Activated naive CD4-positive, alpha-beta T cell (primary cell): ENCODE measurements at places on chromosomes 1 and 21.

DNA sequence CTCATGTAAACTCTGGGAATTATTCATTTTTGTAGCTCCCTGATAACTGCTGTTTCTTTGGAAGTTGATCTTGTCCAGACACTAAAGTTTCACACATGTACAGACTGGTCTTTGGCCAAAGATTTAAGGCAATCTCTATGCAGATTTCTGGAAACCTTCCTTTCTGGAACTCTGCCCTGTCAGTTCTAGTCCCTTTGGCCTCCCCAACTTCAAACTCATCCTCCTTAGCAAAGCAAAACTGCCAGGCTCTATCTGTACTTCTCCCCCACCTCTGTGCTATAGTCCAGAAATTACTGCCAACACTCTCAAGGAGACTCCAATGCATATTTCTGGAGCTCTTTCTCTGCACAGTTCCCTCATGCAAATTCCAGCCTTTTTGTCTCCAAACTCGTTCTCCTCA lies 36.5 kb downstream of the C1orf198 start:
- DNase-seq = no peak

- no peak for DNase-seq
Observed at GRCh38 chr1:66570196-66570595, 36.2 kb downstream of the SGIP1 start.

GRCh38 chr21:42554251-42554961 lies 40.8 kb downstream of the SLC37A1 start:
- DNase-seq = no peak

DNA sequence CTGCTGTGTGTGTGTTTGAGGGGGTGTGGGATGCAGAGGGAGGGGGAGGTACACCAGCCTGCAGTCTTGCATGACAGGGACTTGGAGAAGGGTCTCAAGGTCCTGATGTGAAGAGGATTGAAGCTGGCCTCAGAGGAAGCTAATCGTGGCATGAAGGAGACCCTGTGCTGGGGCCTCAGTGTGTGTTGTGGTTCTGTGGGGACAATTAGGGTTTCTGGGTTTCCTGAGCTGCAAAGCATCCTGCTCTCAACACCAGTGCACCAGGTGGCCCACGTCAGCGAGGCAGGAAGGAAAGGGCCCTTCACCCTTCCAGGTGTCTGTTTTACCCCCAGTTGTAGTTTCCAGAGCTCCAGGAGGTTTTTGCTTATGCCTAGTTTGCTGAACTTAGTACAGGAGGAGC lies 52.8 kb downstream of the TENT5C start:
- DNase-seq = no peak

DNA sequence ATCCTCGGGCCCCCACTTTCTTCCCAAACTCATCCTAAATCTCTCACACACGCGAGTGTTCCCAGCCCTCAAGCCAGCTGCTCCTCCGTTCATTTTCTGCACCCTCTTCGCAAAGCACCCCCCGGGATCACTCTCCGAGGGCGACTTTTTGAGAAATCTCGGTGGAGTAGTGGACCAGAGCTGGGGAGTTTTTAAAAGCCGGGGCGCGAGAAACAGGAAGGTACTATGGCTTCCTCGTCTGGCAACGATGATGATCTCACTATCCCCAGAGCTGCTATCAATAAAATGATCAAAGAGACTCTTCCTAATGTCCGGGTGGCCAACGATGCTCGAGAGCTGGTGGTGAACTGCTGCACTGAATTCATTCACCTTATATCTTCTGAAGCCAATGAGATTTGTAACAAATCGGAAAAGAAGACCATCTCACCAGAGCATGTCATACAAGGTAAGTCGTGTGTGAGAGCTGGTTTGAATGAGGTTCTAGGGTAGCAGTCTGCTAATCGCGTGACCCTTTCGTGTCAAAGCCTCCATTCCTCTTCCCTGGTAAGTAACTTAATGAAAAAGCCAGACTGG lies 800 bp downstream of the DR1 start:
- no peak for DNase-seq

GRCh38 chr1:52403566-52404115 lies 582 bp downstream of the ORC1 start:
- peak; percentile 23 for DNase-seq

- no peak for DNase-seq
Observed at GRCh38 chr1:203362720-203363025, 11.8 kb upstream of the FMOD start.

DNA sequence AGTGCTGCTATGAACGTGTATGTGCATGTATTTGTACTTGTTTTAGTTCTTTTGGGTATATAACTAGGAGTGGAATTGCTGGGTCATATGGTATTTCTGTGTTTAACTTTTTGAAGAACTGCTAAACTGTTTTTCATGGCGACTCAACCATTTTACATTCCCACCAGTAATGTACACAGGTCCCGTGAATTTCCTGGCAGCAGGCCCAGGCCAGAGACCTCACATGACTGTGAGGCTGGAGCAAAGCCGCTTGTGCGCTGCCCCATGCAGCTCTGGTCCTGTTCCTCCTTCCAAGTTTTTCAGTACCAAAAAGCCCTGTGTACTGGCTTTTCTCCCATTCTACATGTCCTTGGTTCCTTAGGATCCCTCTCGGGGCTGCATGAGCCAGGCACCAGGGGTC lies 29.6 kb downstream of the ACOT11 start:
- no peak for DNase-seq

DNA sequence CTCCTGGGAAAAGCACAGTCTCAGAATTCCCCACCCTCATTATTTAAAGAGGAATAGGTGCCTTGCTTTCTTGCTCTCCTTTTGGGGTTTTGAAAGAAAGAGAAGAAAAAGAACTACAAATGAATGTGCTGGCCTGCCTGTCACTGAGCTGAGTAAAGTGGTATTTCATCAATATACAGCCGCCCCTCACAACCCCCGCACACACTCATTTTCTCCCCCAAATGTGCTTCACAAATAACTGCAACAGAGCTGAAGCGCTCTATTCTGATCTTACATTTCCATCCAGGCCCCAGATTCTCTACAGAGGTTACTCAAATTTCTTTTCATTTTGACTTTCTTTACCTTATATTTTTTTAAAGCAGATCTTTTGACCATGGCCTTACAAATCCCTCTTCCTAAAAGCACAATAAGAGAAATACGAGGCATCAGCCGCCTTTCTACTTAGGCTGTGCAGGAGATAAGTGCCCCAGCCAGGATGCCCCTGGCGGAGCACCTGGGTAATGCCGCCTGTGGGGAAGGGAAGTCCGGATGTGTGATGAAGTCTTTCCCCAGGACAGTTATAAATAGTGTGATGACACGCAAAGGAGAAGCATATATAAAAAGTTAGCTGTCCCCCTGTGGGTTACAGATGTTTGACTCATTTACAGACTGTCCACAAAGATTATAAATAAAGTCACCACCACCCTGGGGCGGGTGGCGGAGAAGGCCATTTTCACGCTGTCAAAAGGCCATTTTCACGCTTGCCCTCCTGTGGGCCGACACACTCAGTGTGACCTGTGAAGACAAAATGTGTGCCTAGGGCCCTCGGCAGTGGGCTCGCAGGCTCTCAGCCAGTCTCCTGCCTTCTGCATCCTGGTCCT lies 6.5 kb downstream of the KCNN3 start:
- DNase-seq = no peak

DNA sequence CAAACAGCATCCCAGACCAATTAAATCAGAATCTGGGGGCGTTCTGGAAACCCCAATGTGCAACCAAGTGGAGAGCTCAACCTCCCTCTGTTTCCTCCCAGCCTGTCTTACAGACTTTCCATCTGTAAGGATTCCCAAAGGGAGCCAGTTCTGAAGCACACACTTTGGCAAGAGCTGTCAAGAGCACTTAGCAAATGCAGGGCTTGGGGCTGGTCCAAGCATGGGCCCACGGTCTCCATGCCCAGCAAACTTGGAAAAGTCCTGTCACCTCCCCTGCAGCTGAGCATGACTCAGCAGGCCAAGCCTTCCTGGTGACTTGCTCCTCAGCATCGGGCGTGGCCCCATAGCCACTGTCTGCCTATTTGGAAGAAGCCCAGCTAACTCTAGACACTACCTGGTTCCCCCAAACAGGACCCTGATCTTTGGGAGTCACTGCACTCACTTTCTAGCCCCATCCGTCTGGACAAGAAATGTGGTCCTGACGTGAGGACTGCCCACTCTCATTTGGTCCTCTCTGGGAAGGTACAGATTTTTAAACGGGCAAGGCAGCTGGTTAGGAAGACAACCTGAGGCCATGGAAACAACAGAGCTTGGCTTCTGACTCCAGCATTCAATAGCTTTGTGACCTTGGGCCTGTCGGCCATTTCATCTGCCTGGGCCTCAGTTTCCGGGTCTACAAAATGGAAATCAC lies 16.9 kb downstream of the SLC2A1 start:
- no peak for DNase-seq

DNA sequence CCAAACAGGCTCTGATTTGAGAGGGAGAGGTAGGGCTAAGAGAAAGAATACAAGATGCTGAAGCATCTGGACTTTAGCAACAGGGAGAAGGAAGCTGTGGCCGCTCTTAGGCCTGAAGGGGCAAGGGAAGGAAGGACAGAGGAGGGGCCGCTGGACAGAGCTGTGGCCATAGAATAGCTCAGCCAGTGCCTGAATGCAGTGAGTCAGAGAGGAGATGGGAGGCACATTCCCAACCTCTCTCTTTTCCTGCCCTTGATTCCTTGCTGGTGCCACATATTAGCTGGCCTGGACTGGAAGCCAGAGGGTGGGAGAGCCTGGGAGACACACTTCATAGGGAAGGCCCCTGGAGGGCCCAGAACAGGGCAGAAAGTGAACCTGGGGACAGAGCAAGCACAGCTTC lies 83.4 kb upstream of the POU3F1 start:
- no peak for DNase-seq

GRCh38 chr1:118077331-118078045 lies 107.5 kb downstream of the SPAG17 start:
- no peak for DNase-seq

DNA sequence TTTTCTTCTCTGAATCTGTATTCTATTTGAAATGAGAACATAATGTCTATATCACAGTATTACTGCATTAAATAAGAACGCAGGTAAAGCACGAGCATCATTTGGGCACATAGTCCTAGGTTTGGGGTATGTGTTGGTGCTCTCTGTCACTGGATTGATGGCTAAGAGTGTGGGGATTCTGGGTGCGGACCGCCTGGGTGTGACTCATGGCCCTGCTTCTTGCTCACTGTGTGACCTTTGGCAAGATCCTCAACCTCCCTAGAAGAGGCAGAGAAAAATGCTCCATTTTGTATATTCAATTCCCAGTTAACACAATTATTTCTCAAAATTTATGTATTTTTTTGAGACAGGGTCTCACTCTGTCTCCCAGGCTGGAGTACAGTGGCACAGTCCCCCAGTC lies 99.7 kb downstream of the LAMC2 start:
- DNase-seq = no peak

DNA sequence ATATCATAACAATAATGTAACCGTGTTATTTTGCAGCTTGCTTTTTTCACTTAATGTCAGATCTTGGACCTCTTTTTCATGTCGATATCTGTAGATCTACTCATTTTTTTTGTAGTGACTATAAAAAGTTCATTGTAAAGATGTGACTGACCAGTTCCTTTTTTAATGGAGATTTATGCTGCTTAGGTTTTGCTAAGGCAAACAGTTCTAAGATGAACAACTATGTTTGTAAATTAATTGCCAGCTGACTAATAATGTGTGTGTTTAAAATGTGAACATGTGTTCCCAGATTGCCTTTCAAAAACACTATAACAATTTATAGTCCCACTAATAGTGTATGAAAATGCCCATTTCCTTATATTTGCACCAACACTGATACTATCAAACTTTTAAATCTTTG lies 18.1 kb upstream of the EPS8L3 start:
- DNase-seq = no peak

GRCh38 chr1:206702803-206703202 lies 18.1 kb downstream of the MAPKAPK2 start:
- DNase-seq = no peak

DNA sequence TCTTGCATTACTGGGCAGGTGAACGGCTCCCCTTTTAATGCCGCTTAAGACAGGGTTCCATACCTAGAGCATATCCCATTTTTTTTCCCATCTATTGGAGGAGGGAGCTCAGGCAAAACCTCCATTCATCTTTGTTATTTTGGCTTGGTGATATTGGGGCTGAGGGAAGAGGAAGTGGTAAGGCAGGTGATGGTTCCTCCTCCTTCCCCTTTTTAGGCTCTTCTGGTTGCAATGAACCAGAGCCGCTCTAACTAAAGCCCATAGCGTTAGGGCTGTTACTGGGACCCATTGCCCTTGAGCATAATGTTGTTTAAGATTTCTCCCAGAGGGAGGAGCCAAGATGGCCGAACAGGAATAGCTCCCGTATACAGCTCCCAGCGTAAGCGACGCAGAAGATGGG lies 21.1 kb downstream of the PYHIN1 start:
- no peak for DNase-seq

DNA sequence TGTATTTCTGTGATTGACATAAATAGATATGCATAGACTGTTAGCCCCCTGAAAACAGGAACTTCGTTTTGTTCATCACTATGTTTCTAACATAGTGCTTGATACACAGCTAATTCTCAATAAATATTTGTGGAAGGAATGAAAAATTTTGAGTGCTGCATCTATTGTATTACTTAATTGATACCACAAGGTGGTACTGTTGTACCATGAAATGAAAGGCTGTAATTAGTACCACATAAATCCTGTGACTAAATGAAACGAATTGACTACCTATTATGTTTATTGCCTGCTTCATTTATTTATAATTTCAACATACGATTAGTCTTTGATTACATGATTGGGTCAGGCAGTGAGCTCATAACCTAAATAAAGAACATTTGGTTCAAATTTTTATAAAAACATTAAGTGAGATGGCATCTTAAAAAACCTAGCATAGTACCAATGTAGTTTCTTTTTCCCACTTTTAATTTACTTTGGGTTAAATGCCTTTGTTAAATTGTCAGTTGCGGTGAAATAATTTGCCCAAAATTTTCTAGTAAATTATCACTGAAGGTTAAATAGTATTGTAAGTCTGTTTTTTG lies 15.0 kb upstream of the TGFB2 start:
- no peak for DNase-seq

GRCh38 chr1:101451888-101452287 lies 215.1 kb downstream of the S1PR1 start:
- DNase-seq = no peak

- DNase-seq = no peak
Observed at GRCh38 chr1:8747879-8748825, 69.3 kb downstream of the RERE start.

DNA sequence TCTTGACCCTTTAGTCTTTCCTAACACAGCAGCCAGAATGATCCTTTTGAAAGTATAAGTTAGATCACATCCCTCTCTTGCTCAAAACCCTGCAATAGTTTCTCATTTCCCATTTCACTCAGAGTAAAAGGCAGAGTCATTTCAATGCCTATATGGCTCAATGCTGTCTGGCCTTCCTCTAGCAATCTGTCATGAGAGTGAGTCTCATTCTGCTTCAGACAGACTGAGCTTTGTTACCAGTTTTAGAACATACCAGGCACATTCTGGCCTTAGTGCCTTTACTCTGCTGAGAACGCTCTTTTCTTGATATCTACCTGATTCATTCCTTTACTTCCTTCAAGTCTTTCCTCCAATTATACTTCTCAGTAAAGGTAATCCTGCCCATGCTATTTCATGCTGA lies 372.8 kb upstream of the PKN2 start:
- DNase-seq = no peak

- no peak for DNase-seq
Observed at GRCh38 chr1:30933874-30934252, 25.3 kb upstream of the SDC3 start.
